ENCODE measurements at places on chromosomes 6 and 20. TPM values are rescaled to one million over a fixed set of nuclear protein-coding genes. Genes with fewer than 3 reads are reported as not detected.

SLC17A3 gene
- not detected for total RNA-seq

SEL1L2 gene
- not detected for total RNA-seq

DNA sequence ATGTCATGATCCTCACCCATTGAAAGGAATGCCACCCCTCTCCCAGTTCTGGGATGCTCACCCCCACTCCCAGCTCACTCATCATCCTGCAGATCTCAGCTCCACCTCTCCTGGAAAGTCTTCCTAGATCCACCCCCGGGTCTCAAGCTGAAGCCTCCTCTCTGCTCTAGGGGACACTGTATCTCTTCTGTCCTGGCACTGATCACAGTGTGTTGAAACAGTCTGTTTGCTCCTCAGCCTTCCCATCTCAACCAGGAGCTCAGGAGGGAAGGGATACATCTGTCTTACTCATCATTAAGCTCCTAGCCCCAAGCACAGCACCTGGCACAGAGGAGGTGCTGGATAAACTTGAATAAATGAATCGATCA lies 80.1 kb downstream of the MRPL14 start:
- H3K4me3 ChIP-seq, result no peak overlapping the region
- no peaks in the 10 kb centered on the region for H3K36me3 ChIP-seq
- no peaks in the 10 kb centered on the region for H3K27me3 ChIP-seq
- DNase-seq, result no peak
- H3K4me1 ChIP-seq, result peaks cover 69% of the 10 kb centered on the region
- H3K27ac ChIP-seq, result peak overlapping the region; percentile 79

DNA sequence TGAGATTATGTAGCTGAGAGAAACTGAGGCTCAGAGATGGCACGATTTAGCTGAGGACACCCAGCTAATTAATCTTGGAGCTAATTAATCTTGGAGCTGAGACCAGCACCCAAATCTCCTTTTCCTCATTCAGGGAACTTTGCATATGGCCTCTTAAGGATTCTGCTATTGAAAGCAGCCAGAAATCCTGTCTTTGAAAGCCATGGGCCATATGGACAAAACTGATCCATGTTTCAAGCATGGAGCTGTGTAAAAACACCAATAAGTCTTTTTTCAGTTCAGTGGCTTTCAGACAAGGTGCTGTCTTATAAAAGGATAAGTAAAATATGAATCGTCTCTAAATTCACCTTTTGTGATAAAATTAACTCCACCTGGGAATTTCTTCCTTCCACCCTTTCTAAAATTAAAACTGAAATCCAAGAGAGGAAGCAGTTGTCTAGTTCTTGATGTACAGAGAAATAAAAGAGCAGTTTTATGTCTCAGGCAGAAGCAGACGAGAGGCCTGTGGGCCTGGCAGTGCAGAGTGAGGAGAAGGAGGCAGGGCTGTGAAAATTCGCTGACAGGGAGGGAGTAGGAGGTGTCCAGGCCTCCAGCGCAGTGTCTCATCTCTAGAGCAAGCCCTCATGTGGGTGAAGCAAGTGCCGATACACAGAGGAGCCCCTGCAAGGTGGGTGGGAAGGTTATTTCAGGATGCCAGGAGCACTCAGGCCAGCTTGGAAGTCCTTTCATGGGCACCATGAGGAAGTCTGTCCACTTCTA lies 266.9 kb downstream of the UST start:
- peaks cover 30% of the 10 kb centered on the region for H3K4me1 ChIP-seq
- no peaks in the 10 kb centered on the region for H3K27me3 ChIP-seq

- H3K27me3 ChIP-seq, result no peaks in the 10 kb centered on the region
- H3K4me1 ChIP-seq, result no peaks in the 10 kb centered on the region
- H3K36me3 ChIP-seq, result no peaks in the 10 kb centered on the region
Observed at GRCh38 chr6:14083262-14083661, 34.3 kb upstream of the CD83 start.

GRCh38 chr6:161351858-161352257 lies 78.0 kb upstream of the AGPAT4 start:
- H3K4me3 ChIP-seq, result no peak overlapping the region
- no peaks in the 10 kb centered on the region for H3K4me1 ChIP-seq
- DNase-seq, result no peak
- no peaks in the 10 kb centered on the region for H3K27me3 ChIP-seq
